ENCODE measurements at places on chromosomes 16 and 17.

GRCh38 chr16:85326113-85326793, 214.0 kb upstream of the CIBAR2 start:
- DNase-seq = no peak

DNA sequence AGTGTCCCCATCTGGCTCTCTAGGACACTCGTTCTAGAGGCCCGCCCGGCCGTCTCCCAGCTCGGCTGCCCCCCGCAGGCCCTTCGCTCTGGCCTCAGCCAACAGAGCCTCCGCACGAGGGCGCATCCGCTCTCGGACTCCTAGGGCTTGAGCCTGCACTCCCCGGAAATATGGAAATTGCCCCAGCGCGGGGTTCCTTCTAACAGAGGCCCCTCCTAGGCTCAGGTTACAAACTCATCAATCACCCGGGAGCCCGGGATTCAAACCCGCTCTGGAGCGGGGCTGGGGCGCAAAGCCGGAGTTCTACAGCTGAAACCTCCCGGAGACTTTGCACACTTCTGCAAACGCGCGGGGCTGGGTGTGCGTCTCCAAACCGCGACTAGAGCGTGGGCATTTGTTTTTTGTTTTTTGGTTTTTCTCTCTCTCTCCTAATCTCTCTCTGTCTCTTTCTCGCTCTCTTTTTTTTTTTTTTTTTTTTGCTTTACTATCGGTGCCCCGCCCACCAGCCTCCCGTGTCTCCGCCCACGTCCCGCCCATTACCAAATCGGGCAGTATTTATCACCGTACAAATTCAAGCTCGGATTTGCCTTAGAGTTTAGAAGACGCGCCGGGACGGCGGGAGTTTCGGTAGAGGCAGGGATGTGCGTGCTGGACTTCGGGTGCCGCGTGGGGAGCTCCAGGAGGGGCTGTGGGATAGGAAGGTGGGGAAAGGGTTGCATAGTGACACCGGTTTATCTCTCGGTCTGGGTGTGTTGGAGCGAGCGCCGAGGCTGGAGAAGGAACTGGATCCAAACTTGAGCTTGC, 2.4 kb upstream of the FOXL1 start:
- DNase-seq = no peak

GRCh38 chr17:16325964-16326363, 27.3 kb downstream of the CENPV start:
- no peak for DNase-seq

DNA sequence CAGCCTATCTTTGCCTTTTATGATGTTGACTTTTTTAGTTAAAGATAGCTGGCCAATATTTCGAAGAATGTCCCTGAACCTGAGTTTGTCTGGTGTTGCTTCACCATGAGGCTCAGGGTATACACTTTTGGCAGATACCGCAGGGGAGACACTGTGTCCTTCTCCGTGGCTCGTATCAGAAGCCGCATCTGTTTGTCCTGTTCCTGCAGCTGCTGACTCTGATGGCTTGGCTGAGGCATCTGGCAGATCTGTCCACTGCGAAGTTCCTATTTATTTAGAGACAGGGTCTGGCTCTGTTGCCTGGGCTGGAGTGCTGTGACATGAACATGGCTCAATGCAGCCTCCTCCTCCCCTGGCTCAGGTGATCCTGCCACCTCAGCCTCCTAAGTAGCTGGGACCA, 93.5 kb downstream of the CRISPLD2 start:
- DNase-seq = no peak

GRCh38 chr16:70730944-70731343, 45.1 kb upstream of the MTSS2 start:
- DNase-seq = no peak

- DNase-seq = no peak
These were observed 104.0 kb upstream of the CDC42EP4 start for GRCh38 chr17:73415782-73416181.

DNA sequence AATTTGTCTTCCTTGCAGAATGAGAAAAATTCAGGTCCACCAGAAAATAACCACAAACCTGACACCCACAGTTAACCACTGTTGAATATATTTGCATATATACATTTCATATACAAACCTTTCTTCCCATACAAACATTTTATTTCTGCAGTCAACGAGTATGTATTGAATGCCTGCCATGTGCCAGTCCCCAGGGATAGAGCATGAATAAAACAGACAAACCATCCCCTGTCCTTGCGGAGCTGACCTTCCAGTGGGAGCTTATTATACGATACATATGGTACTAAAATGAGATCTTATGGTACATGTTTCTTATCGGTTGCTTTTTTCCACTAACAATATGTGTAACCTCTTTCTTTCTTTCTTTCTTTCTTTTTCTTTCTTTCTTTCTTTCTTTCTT, 116.7 kb downstream of the PITPNC1 start:
- DNase-seq = no peak

All from putamen (tissue), 1 donor.